ENCODE measurements at places on chromosomes 5 and 9.

DNA sequence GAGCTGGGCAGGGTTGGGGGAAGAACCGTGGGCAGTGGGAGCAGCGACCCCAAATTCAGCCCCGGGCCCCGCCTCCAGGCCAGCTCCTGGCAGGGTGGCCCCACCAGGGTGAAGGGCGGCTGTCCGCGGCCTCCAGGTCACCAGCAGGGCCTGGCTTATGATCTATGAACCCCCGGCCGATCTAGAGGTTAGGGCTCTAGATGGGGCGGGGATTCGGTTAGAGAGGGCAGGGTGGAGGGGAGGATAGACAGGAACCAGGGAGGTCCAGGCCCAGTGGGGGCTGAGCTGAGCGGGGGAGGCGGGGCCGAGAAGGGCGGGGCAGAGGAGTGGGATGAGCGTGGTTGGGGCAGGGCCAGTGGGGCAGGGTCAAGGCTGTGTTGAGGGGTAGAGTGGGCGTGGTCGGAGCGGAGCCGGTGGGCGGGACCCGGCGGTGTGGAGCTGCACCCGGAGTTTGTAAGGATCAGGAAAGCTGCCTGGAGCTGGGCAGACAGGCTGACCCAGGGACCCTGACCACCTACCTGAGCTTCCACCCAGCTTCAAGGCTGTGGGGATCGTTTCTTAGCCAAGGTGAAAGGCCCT, 29.3 kb upstream of the OBP2B start:
- no peak for DNase-seq

- no peak for DNase-seq
These were observed 4.1 kb upstream of the NDFIP1 start for GRCh38 chr5:142104491-142104890.

DNA sequence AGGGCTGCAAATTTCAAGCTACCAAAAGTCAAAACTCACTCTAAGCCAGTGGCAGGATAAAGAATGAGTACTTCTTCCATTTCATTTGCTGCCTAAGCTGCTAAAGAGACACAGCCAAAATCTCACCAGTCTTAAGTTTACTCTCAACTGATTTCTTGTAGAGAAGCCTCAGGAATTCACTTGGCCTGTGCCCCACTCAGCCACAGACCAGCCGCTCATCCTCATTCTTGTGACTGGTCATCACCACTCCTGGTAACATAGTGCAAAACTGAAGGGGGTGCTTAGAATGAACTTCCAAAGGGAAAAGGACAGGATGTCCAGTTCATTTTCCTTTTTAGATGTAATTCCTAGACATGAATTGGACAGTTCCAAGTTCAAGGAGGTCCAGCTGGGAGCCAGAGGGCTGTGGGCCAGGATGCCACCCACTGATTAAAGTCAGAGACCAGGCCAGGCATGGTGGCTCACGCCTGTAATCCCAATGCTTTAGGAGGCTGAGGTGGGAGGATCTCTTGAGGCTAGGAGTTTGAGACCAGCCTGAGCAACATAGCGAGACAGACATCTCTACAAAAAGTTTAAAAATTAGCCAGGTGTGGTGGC, 72.7 kb upstream of the RANBP3L start:
- no peak for DNase-seq

- peak; percentile 12 for DNase-seq
These were observed 206.4 kb downstream of the NXNL2 start for GRCh38 chr9:88741335-88741734.

- DNase-seq, result no peak
These were observed 333.3 kb downstream of the SEMA5A start for GRCh38 chr5:9212605-9213004.

GRCh38 chr5:176531902-176532493, 5.2 kb downstream of the RNF44 start:
- no peak for DNase-seq

- DNase-seq, result no peak
These were observed 12.2 kb upstream of the HMGCR start for GRCh38 chr5:75324791-75325190.

GRCh38 chr9:137056739-137057415, 3.0 kb upstream of the ENTPD2 start:
- no peak for DNase-seq

GRCh38 chr9:130227833-130228232, 37.7 kb upstream of the HMCN2 start:
- DNase-seq, result no peak

DNA sequence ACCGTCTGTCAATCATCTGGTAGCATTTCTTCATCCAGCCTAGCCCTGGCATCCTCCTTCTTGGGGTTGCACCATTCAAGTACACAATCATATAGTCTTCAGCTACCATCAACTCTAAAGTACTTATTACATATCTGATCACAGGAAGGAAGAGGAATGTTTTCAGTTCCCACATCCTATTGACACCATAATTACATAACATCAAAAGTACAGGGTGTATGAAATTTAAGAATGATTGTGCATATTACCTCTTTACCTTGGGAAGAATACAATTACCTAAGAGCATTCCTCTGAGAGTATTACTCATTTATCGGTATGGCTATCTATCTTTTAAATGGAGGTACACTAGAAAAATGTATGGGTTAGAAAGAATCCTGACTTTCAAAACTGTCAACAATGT, 126.8 kb upstream of the PCA3 start:
- DNase-seq, result peak; percentile 39

GRCh38 chr5:113246361-113246870, 188.4 kb downstream of the TSSK1B start:
- no peak for DNase-seq

DNA sequence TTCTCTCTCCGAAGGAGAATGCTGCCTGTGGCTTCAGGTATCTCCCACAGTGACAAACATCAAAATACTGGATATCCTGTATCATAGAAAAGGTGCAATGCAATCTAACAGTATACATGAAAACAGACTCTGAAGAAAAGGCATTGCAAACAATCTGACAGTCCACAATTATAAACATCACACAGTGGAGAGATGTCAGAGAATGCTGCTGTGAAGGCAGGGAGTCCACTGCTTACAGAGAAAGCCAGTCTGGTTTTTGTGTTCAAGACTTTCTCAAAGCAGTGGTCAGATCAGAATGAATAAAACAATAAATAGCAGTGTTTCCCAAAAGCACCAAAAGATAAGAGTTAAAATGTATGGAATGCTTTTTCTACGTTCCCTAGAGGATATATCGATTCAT, 28.7 kb downstream of the TTC23L start:
- DNase-seq, result no peak

- DNase-seq, result no peak
These were observed 270.7 kb upstream of the PAPPA start for GRCh38 chr9:115882911-115883310.

- DNase-seq, result no peak
These were observed 153.1 kb downstream of the PCSK1 start for GRCh38 chr5:96279801-96280542.

GRCh38 chr5:114363837-114364236, 2.0 kb downstream of the KCNN2 start:
- DNase-seq, result peak; percentile 27

DNA sequence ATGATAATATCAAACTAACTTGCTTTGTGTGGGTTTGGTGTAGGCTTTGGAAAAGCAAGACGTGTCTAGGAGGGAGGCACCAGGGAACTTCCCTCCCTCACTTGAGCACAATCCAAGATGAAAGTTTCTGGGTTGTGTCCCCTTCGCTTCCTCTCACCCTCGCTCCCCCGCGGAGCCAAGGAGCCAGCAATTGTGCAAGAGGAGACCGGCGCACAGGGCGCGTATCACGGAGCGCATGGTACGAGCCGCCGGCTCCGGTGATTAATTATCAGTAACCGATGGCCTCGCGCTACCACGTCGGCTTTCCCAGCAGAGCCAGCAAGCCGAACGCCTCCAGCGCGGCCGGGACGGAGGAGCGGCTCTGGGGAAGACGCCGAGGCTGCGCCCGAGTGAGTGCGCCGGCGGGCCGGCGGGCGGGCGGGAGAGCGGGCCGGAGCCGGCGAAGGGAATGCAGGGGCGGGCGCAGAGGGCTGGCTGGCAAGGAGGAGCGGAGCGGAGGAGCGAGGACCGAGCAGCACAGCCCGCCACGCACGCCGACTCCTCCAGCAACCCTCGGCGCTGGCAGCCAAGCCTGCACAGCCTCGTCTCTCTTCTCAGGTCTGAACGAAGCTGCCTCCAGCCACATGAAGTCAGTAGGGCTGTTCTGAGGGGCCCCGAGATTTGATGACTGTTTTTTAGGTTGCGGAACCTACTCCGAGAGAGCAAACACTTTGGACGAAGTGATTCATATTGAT, 143.6 kb downstream of the BNC2 start:
- peak; percentile 44 for DNase-seq

DNA sequence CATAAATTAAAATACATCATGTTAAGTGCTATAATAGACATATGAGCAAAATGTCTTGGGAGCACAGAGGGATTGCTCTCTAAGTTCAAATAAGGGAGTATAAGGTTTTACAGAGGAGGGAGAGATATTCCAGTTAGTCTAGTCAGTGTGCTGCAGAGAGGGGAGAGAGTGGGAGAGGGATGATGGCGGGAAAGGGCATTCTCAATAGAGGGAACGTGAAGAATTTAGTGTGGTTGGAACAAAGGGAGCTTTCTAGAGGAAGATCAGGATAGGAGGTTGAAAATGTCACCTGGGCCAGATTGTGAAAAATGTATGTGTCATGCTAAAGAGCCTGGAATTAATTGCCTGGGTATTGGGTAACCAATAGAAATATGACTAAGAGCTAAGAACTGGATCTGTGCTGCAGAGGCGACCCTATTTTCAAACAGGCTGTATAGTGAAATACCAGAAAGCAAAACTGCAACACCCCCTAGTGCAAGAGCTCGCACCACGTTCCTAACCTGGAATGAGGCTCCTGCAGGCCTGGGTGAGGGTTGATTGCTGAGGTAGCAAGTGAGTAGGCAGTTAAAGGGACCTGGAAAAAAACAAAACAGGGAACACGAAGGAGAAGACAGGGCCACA, 791.8 kb upstream of the C9orf72 start:
- no peak for DNase-seq

GRCh38 chr5:72467461-72467860, 39.7 kb downstream of the ZNF366 start:
- no peak for DNase-seq

GRCh38 chr9:37030611-37030939, 3.5 kb downstream of the PAX5 start:
- DNase-seq, result no peak

DNA sequence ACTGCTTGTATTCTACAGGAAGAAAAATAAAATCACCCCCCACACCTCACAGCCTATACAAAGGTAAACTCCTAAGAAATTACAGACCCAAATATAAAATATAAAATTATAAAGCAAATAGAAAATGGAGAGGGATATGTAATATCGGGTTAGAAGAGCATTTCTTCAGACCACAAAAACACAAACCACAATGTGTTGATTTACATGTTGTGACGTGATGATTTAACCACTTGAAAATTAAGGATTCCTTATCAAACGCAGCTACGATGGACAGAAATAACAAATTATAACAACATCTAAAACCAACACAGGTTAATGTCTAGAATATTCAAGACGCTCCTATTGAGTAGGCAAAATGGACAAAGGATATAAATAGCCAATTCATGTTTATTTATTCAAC, 26.3 kb downstream of the SSBP2 start:
- DNase-seq, result no peak

DNA sequence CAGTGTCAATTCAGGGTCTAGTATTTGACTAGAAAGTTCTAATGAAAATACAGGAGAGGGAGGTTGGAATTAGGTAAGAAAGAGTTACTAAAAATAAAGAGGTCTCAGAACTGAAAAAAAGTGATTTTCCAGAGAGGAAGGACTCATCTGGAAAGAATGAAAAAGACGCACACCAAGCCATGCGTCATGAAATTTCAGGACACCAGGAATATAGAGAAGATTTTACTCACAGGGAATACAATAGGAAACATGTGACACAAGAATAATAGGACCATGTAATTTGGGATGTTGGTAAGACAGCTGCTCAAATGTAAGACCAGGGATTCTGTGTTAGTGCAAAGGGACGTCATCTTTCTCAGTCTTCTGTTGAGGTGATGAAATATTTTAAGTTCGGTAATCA, 224.7 kb downstream of the GDNF start:
- DNase-seq, result no peak

DNA sequence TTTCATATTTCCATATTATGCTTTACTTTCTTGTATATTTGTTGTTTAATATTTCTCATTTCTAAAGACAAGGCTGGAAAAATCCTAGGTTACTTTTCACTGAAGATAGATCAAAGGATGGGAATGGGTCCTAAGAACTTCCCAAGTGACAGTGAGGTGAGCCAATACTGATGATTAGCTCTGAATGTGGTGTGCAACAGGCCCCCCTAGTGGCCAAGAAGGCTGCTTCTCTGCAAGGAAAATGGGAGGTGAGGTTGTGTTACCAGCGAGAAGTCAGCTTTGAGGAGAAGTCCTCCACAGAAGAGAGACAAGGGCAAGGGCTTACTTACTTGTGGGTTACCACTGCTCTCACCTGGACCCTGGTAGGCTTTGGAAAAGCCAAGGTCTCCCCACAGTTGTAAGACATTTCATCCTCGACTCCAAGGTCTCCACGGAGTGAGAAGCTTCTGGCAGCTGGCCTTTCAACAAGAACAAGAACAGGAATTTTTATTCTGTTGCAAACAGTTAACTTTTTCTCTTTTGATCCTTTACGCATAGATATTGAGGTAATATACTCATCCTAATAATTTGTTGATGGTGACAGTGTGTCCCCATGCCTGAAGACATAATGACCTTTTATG, 69.9 kb downstream of the MAMDC2 start:
- peak; percentile 10 for DNase-seq

DNA sequence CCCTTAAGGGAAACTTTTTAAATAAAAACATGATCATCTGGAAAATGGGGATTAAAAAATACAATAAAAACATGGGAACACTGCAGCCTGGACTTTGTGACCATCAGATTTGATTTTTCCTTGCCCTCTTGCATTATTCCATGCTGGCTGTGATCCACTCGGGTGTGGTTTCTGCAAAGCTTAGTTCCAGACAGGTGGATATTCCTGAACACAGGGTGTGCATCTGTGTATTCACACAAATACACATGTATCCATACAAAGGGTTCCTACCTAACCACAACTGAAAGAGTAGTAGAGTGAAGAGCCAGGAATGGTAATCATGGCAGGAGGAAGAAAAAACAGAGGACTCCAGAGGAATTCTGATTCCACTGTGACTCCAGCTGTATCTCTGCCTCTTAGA, 178.2 kb downstream of the PAM start:
- no peak for DNase-seq
